ENCODE measurements at places on chromosomes 1 and 21. TPM values are rescaled to one million over a fixed set of nuclear protein-coding genes. Genes with fewer than 3 reads are reported as not detected.

GRCh38 chr1:36387141-36387949, 1.6 kb upstream of the STK40 start:
- peak; percentile 74 for DNase-seq

DNA sequence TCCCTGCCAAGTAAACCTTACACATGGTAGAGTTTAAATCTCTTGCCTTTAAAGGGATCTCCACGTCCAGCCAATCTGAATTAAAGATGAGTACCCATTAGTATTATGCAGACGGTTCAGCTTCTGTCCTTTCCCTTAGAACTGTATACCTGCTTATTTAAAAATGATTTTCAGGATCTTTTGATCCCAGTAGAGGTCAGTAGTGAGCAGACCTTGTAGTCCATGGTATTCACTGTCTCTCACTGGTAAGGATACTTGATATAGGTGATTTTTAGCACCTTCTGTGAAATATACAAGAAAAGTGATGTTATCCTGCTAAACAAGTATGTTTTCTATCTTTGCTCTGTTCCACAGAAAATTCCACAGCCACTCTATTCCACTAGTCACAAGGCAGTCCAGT, 1211.6 kb upstream of the ADGRL4 start:
- peak; percentile 60 for DNase-seq

NRIP1 gene
- total RNA-seq, result 73.7 TPM

LIN9 gene
- total RNA-seq, result 4.0 TPM

SHC1 gene
- 589 TPM for total RNA-seq

MANEAL gene
- 3.1 TPM for total RNA-seq

Data from mammary epithelial cell (primary cell).